ENCODE measurements at places on chromosomes 16 and 17.

- no peak for DNase-seq
These were observed 381.6 kb upstream of the ASIC2 start for GRCh38 chr17:33674685-33675084.

- DNase-seq = no peak
These were observed 174.6 kb downstream of the TOX3 start for GRCh38 chr16:52372313-52372712.

- DNase-seq = no peak
These were observed 22.3 kb downstream of the AOC3 start for GRCh38 chr17:42873315-42873714.

- DNase-seq = no peak
These were observed 142.6 kb upstream of the PLCG2 start for GRCh38 chr16:81636298-81636993.

GRCh38 chr16:65120461-65120830 lies 1.4 kb downstream of the CDH11 start:
- no peak for DNase-seq

GRCh38 chr17:21171309-21171922 lies 42.5 kb downstream of the TMEM11 start:
- DNase-seq = no peak

DNA sequence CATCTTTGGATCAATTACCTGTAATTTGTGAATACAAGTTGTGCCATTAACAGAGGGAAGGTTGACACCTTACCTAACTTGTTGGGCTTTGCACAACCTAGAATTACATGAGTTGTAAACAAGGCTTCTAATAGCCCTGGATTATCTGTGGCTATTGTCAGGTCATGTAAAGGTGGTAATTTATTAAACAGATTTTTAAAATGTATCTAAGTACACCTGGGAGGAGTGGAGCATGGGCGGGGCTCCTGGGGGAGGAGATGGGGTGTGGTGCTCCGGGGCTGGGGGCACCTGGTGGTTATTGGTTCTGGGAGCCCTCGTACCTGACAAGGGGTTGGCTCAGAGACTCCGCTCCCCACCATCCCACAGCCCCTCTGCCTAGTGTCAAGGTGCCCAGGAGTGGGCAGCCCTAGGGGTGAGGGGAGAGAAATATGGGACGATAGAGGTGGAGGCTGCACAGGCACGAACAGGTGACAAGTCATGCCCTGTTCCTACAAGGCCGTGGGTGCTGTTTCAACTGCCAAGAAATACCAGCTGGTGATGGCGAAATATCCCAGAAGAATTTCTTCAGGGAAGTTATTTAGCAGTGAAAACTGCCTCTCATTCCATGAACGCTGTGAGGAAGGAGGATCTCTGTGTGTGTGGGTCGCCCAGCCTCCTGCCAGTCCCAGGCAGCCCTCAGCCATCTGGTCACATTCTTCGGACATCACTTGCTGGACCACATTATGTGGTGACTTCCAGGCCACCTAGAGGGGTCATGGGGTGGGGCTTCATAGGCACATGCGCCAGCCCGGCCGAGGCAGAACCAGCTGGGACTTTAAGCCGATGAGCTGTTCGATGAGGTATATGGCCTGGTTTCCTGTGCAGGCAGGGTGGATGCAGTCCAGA lies 55.5 kb upstream of the IRX3 start:
- DNase-seq = no peak
